ENCODE measurements at places on chromosomes 1 and 21.

DNA sequence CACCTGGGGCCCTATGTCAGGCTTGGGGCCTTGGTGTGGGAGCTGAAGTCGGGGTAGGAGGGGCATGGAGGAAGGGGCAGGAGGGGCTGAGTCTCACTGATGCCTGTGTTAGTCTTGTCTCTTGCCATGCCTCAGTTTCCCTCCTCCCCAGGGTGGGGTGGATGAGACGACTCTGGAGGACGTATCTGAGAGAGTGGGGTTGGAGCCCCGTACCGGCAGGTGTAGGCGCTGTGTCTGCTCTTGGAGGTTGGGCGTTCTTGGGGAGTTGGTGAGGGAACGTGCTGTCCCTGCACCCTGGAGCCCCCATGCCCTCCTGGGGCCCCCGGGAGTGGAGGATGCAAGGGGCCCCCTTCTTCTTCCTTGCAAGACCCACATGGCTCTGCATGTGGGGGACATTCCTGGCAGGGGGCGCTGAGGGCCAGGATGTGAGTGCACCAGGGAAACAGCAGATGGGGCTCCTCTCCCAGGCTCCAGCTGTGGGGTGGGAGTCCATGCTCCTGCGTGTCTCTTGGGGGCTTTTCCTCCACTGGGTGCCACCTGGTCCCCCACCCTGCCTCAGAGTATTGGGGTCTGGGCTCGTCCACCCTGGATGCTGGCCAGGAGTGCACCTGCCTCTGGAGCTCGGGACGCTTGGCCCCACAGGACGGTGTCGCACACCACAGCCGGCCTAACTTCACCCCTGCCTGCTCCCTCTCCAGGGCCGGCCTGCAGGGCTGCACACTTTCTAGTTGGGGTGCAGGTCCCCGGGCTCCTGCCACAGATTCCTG lies 1.4 kb upstream of the TNFRSF14 start:
- no peak for DNase-seq

GRCh38 chr1:204588826-204589225 lies 72.6 kb downstream of the MDM4 start:
- no peak for DNase-seq

DNA sequence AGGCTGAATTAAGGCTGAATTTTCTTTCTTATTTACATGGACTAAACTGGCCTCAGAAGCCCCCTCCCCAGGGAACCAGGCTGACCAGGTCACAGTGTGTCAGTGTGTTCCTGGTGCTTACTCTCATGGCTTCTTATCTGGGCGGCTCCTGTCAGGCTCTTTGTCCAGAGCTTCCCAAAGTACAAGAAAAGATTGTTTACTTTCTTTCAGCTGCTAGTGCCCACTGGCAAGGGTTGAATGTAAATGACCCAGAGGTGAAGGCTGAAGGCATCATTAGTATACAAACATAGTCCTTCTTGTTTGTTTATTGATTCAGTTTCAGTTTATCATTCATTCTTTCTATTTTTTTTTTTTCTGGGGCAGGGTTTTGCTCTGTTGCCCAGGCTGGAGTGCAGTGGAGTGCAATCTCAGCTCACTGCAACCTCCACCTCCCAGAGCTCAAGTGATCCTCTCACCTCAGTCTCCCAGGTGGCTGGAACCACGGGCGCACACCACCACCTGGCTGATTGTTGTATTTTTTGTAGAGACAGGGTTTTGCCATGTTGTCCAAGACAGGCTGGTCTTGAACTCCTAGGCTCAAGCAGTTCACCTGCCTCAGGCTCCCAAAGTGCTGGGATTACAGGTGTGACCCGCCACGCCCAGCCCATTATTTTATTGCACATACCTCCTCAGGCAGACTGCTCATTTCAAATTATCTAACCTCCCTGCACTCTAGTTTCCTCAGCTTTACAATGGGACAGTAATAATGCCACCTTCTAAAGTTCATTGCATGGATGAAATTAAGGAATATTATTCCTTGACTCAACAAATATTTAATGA lies 9.8 kb upstream of the KDM4A start:
- no peak for DNase-seq

DNA sequence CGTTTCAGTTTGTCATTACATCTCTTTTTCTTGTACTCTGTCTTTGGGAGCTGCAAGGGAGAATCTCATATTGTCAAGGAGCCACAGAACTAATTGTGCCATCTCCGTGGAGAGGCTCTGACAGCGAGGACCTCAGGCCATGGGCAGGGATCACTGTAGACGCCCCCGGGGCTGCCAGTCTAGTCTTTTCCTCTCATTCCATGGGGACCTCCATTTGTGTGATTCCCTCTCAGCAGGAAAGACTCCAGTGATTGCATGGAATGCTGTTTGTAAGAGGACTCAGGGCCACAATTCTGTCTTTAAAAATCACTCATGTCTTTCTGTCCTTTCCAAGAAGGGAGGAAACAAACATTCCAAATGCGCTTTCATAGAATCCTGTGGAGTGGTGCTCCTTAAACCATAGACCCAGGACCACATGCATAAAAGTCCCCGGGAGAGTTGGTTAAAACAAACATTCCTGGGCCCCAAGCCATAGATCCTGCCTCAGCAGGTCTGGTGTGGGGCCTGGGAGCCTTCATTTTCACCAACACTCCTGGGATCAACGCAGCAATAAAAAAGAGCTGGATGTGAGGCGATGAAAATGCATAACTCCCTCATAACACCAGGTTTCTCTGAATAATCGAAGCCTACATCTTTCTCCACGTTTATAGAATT lies 104.5 kb downstream of the ZP4 start:
- DNase-seq: no peak

DNA sequence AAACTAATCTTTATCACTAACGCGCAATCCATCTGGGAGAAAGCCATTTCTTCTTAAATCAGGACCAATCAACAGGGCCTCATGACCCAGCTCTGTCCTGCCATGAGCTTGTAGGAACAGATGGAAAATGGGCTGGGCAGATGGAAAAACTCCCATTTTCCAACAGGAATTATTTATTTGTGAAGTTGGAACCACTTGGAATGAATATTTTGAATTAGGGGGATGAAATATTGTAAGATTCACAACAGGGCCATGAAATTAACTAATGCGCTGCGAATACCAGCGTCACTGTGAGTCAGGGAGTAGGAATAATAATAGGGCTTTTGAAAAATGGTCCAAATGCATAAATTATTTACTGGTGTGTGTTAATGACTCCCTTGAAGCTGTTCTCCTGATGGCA lies 53.1 kb upstream of the CYP2J2 start:
- DNase-seq: no peak

- DNase-seq: no peak
These were observed 14.8 kb downstream of the DCST2 start for GRCh38 chr1:155018617-155019348.

GRCh38 chr1:228022571-228023293 lies 15.9 kb downstream of the WNT3A start:
- DNase-seq: no peak

DNA sequence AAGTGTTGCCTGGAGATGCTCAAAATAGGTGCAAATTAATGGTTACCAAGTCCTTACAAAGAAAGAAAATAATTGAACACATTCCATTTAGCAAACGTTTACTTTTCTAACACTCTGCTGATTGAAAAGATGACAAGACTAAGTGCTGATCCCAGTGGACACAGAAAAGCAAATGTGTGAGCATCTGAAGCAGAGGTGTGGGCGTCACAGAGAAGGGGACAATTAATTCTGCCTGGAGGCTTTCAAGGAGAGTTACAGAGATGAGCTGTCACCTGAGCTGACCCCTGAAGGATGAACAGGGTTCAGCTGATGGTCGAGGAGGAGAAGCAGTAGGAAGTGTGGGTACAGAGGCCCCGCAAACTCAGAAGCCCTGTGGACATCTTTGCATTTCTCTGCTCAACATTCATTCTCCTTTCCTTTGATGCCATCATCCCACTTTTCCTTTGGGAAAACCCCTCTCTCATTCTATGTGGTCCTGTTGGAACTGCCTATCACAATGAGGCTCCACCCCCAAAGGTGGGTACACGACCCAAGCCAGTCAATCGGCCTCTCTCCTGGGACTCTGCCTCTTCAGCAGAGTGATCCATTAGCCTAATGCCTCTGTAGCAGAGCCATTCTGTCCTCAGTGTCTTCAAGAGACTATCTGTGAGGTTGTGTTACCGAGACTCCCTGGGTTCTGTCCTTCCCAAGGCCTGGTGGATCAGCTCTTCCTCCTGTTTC lies 17.2 kb upstream of the PLA2G2E start:
- DNase-seq: no peak
